ENCODE measurements at places on chromosomes 13 and 19.

- no peak for DNase-seq
Observed at GRCh38 chr19:33404506-33405253, 31.2 kb downstream of the CEBPG start.

GRCh38 chr13:110027470-110028240 is 241.3 kb upstream of the IRS2 start:
- DNase-seq = no peak

GRCh38 chr13:67833564-67833963 is 603.4 kb upstream of the PCDH9 start:
- DNase-seq = no peak

DNA sequence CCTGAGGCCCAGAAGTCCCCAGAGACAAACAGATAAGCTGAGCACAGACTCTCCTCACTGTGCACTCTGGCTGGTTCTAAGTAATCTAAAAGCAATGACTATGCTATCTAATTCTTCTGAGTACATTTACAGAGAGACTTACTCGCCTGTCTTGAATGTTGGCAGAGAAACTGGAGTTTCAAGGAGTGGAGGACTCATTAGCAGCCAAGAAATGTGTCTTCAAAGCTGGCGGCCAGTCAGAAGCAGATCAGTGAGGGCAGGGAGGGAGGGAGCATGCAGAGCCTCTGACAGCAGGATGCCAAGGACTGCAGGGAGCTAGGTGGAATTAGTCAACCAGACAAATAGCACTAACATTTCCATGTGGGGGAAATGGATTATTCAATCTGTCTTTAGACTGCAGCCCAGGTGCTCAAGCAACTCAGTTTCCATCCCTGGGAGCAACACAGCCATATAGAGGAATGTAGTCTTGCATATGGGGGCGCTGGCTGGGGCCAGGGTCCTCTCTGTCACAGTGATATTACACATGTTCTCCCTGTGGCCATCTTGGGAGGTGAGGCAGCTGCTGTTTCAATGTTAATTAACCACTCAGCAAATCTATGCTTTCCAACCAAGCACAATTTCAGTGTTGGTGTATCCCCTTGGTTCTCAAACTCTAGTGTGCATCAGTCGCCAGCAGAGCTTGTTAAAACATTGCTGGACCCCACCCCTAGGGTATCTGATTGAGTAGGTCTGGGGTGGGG is 97.9 kb downstream of the CCNA1 start:
- DNase-seq = no peak

DNA sequence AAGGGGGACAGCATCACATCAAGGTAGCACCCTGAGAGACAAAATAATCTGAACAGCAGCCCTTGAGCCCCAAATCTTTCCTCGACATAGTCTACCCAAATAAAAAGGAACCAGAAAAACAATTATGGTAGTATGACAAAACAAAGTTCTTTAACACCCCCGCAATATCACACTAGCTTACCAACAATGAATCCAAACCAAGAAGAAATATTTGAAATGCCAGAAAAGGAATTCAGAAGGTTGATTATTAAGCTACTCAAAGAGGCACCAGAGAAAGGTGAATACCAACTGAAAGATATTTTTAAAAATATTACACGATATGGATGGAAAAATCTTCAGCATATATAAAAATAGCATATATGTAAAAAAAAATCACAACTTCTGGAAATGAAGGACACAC is 252.9 kb upstream of the SLITRK6 start:
- no peak for DNase-seq

- no peak for DNase-seq
Observed at GRCh38 chr13:79516595-79516994, 35.6 kb downstream of the NDFIP2 start.

GRCh38 chr13:31495336-31495735 is 244.0 kb upstream of the RXFP2 start:
- DNase-seq = no peak

- no peak for DNase-seq
Observed at GRCh38 chr13:76799696-76800095, 86.5 kb downstream of the KCTD12 start.

- DNase-seq = no peak
Observed at GRCh38 chr19:50842130-50842529, 8.8 kb upstream of the KLK15 start.

GRCh38 chr19:8573316-8573715 is 3.9 kb downstream of the MYO1F start:
- no peak for DNase-seq

All from T-helper 2 cell (primary cell).